D721Med (cell line): ENCODE measurements at places on chromosomes 5 and 9.

- DNase-seq = no peak
These were observed 493.6 kb downstream of the GADD45G start for GRCh38 chr9:90098408-90098807.

- no peak for DNase-seq
These were observed 104.4 kb downstream of the ARHGAP26 start for GRCh38 chr5:142874540-142874939.

GRCh38 chr5:67992923-67993322, 222.6 kb upstream of the PIK3R1 start:
- DNase-seq = no peak

DNA sequence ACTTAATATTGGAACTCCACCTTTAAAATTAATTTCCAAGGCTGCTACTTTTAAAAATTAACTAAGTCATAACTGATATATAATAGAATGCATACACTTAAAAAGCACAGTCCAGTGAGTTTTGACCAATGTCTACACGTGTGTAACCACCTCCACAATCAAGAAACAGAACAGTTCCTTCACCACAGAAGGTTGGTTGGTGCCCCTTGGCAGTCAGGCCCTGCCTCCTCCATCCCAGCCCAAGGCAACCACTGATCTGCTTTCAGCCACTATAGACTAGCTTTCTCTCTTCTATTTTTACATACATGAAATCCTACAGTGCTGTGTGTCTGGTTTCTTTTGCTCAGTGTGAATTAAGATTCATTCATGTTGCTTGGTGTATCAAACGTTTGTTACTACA, 215.2 kb downstream of the CRB2 start:
- no peak for DNase-seq

DNA sequence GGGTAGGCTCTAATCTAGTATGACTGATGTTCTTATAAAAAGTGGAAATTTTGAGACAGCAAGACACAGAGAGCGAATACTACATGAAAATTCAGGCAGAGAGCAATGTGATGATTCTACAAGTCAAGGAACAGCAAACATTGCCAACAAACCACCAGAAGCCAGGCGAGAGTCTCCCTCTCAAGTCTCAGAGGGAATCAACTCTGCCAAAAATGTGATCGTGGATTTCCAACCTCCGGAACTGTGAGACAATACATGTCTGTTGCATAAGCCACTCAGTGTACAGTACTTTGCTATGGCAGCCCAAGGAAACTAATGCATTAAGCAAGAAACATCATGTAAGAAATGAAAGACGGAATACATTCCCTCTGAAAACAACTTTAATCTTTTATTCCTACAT, 52.1 kb upstream of the CCNG1 start:
- DNase-seq = no peak

DNA sequence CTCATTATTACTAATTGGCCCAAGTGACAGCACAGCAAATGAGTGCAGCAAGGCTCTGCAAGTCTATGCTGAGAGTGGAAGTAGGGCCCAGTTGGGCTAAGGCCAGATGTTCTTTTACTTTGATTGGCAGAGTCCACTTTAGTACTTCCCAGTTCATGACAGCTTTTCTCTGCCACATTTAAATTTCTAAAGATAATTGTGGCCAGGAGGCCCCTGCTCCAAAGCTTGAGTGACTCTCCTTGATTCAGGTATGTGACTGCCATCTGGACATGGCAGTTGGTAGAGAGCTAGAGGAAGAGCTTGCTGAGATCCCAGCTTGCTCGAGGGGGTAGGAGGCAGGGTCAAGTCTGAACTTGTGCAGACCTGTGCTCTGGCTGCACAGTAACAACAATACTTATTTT, 154.1 kb downstream of the CARTPT start:
- DNase-seq = no peak

DNA sequence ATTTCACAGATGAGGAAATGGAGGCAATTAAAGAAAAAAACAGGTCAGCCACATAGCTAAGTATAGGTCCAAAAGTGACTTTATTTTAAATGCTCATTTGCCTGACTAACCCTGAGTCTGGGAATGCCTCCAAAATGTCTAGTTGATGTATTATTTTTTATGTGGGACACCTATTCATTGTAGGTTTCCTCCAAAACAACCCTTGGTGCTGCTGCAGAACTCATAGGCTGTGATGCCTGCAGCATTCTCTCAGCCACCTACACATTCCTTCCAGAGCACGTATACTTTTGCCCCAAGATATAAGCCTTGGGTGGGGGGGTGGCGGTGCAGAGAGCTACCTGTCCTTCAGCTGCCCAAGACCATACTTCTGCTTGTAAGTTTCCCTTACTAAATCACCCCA, 77.4 kb downstream of the MSX2 start:
- DNase-seq = no peak

- no peak for DNase-seq
These were observed 126.5 kb downstream of the MYO10 start for GRCh38 chr5:16809395-16810207.

DNA sequence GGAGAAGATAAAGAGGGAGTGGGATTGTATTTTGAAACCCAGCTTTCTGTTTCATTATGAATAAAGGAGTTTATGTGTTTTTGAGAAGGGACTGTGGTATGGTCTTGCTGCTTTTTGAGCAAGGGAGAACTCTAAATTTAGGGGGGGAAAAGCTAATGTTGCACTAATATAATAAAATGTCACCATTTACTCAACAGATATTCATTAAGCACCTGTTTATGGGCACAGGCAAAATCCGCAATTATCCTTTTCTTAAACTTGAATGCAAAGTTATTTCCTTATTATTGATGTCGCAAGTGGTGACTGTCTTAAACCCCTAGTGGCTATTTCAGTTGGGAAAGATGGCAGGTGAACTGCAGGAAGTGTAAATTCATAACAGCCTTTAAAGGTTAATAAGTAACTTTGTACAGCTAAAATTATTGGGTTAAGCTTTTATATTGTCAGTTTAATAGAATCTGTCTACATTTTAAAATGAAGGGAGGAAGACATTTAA, 1.5 kb downstream of the CDC42SE2 start:
- DNase-seq = no peak
